ENCODE measurements at places on chromosomes 4 and X.

DNA sequence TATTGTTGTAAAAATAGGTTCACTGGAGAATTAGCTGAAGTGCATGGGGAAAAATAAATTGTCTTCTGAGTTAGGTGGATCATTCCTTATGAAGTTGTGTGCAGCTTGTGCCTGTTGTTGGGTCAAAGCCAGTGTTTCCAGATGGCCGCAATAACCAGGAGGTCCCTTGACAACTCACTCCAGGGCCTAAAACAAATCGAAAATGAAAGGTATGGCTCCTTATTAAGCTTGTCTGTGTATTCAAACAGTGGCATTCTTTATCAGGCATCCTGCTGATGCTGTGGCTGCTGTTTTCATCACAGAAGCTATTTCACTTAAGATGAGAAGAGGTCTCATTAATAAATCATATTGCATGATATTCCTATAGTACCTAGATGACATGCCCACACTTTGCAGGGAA lies 80.2 kb downstream of the GRIA2 start:
- no peak for DNase-seq

- no peak for DNase-seq
Observed at GRCh38 chr4:98359646-98360045, 98.5 kb downstream of the RAP1GDS1 start.

GRCh38 chr4:140149846-140150635 lies 3.9 kb downstream of the MAML3 start:
- peak; percentile 64 for DNase-seq

DNA sequence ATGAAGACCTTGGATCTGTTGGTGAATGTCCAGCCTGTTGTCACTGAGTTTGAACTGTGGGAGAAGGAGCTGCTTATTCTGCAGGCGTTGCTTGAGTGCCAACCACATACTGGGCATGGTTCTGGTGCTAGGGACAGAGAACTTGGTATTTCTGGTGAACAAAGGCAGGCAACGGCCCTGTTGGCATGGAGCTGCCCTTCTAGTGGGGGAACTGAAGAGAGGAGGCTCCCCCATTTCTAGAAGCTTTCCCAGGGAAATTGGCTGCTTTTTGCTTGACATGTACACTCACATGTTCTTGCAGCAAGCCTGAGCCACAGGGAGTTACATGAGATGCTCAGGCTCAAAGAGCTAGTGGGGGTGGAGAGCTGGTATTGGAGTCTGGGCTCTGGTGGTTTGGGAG lies 8.9 kb upstream of the CD38 start:
- no peak for DNase-seq

DNA sequence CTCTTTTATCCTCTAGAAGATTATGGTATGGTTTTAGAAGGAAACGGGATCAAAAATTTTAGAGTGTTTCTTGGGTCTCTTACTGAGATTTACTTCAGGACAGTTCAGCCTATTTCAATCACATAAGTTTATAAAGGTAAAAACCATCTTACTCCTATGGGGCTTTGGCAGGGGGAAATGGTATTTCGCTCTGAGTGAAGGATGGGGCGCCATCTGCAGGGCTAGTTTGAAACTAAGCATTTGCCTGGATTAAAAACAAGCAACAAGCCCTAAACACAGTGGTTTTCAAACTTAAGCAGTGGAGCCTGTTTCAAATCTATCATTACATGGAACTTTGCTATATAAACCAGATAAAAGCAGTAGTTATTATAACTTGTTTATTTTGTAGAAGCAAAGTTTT lies 361.5 kb upstream of the FMR1 start:
- no peak for DNase-seq

GRCh38 chrX:149837639-149838038 lies 43.3 kb upstream of the MAGEA8 start:
- no peak for DNase-seq

All from CD4-positive, alpha-beta T cell treated with Interleukin-4 for 1 hour (primary cell).